ENCODE measurements at places on chromosomes 11 and 22.
A peak's percentile ranks its signal among the peaks of the same experiment; 100 is the strongest.

GRCh38 chr22:50049299-50050195 is 8.6 kb downstream of the TTLL8 start:
- DNase-seq, result no peak

- DNase-seq, result no peak
These were observed 113.1 kb upstream of the ZBED5 start for GRCh38 chr11:10970926-10971325.

DNA sequence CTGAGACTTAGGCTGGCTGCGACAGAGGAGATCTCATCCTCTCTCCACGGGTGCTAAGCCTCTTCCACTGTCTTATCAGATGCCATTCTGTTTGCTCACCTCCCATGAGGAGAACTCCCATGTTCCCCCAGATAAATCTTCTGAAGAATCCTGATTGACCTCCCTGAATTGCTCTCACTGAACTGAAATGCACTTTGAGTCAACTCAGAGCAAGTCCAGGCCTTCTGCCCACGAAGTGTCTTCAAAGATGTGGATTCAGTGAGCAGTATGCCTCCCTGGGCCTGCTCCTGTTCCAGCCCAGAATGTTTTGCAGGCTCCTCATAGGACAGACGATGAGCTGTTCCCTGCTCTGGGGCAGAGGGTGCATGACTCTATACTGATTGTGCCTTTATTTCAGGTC is 17.4 kb downstream of the TUB start:
- no peak for DNase-seq

DNA sequence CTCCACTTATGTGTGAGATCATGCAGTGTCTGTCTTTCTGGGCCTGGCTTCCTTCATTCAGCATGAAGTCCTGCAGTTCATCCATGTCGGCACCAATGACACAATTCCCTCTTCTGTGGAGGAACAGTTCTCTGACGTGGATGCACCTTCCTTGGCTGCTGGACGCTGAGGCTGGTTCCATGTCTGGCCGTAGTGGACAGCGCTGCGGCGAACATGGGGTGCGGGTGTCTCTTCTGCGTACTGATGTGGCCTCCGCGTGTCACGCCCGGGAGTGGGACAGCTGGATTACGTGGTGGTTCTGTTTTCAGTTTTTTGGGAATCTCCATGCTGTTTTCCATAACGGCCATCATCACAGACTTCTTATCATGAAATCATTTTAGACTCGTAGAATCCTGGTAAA is 16.9 kb upstream of the MUC2 start:
- no peak for DNase-seq

DNA sequence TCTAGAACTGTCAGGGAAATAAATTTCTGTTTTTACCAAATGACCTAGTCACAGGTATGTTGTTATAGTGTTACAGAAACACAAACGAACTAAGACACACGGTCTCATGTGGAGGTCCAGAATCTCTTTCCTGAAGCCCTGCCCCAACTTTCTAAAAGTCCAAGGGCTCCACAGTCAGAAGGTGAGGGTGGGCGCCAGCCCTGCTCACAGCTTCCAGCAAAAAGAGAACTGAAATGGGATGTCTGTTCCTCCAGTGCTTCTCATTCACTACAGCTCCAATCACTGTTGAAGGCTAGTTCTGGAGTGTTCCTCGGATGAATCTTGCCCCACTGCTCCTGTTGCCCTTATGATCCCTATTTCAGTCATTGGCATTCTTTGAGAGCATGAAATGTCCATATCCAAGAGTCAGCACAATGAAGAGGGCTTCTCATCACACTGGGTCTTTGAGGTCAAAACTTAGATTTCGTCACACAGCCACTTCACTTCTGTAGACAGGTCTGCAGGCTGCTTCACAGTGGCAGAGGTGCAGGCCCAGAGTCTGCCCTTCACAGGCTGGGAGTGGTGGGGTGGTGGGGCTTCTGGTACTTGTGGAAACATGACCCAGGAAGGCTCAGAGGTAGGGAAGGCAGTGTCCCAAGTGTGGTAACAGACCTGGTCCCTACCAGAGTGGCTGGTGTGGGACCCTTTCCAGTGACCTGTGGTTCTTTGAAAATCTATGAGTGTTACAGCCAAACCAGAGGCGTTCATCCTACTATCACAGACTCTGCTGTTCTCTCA is 34.9 kb downstream of the FAM181B start:
- DNase-seq, result no peak

GRCh38 chr11:9180784-9181183 is 84.4 kb downstream of the DENND5A start:
- DNase-seq, result no peak

DNA sequence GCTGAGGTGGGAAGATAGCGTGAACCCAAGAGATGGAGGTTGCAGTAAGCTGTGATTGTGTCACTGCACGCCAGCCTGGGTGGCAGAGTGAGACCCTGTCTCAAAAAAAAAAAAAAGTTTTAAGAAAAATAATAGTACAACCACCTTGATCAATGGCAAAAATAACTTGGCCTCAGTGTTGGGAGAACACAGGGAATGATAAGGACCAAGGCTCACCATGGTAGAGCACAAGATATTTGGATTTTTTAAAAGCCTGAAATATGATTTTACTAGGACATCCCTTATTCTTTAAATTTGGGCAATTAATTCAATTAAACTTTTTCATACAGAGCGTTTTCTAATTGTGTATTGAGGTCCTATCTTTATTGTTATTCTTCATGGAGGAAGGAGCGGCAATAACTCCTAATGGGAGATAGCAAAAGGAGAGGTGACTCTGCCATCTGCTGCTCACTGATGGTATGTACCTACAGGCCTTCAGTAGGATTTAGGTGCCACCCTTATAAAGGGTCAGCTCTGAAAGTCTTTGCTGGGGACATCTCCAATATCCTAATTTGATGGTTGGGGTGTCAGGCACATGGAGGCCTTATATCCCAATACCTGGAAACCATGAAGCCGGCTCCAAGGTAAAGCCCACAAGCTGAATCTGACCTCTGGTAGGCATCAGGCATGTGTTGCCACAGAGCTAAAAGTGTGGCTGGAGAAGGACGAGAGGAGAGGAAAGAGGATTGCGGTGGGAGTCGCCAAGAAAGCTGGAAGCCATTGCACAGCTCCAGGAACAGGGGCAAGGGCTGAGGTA is 21.9 kb upstream of the POLD3 start:
- peak; percentile 7 for DNase-seq

DNA sequence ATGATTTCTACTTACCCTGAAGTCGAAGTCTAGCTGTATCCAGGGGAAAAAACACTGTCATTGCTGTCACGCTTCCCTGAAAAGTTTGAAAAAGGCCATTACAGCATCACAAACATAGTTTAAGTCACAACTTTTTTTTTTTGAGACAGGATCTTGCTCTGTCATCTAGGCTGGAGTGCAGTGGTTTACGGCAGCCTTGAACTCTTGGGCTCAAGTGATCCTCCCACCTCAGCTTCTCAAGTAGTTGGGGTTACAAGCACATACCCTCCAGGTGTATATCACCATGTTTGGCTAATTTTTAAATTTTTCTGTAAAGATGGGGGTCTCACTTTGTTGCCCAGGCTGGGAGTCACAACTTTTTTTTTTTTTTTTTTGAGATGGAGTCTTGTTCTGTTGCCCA is 20.1 kb downstream of the SLC25A17 start:
- no peak for DNase-seq

GRCh38 chr22:24401931-24402367 is 25.4 kb upstream of the ADORA2A start:
- no peak for DNase-seq

DNA sequence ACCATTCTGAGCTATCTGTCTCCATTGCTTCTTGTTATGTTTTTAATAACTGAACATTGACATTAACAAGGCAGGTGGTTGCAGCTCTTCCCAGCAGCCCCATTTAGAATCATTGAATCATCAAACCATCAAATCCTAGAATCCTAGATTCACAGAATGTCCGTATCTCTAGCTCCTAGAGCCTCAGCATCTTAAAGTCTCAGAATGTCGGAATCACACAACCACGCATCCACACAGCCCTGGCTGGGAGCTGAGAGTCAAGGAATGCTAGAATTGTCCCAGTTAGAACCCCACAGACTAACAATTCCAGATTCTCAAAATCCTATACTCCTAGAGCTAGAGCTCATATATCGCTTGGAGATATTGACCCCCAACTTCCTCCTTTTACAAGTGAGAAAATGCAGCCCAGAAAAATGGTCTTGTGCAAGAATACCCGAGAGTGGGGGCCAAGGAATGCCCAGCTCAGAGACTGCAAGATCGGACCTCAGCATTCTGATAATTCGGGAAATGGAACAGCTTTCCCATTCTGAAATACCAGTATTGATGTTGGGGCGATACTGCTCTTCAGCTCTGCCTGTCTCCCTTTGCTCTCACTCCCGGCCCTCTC is 38.8 kb downstream of the PDE2A start:
- no peak for DNase-seq

GRCh38 chr11:113614097-113614496 is 92.0 kb downstream of the TMPRSS5 start:
- DNase-seq, result no peak

DNA sequence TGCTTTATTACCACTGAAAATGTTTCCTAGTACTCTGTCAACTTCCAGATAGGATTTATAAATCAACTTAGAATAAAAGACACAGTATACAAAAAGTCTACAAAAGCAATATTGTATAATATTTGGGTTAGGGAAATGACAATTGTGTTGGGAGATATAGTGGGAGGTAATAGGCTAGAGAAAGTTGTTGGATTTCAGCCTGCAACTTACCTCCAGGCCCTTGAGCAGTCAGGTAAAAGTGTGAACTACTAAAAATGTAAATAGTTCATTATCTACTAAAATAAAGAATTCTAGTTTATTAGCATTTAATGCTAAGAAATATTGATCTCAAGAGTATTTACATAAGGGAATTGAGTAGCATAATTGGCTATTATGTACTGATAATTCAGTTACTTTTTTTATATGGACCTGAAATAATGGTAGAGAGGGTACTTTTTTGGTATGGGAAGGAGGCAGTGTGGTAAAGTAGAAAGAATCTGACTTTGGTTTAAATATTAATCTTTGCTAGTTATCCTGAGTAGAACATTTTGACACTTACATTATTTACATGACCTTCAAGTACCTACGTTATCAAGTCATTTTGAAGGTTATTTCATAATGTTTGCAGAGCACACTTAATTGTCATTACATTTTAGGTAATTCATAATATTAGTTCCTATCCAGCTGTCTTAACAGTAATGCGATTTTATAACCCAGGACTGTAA is 55.0 kb downstream of the DYNC2H1 start:
- no peak for DNase-seq

DNA sequence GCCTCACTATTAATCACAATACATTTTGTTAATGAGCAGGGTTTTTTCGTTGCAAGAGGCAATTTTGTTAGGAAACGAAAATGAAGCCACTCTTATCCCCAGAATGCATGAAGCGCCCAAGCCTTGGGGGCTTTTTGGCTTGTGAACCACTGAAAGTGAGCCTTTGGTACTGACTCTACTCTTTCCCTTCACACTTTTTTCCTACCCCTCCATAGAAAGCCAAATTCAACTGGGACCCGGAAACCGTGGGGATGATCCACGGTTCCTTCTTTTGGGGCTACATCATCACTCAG is 4.8 kb downstream of the SLC17A6 start:
- DNase-seq, result no peak

GRCh38 chr11:74373382-74373781 is 24.9 kb downstream of the PGM2L1 start:
- DNase-seq, result no peak
